ENCODE measurements at places on chromosomes 3 and 15.

GRCh38 chr15:96171853-96172296, 158.6 kb upstream of the NR2F2 start:
- DNase-seq, result no peak

DNA sequence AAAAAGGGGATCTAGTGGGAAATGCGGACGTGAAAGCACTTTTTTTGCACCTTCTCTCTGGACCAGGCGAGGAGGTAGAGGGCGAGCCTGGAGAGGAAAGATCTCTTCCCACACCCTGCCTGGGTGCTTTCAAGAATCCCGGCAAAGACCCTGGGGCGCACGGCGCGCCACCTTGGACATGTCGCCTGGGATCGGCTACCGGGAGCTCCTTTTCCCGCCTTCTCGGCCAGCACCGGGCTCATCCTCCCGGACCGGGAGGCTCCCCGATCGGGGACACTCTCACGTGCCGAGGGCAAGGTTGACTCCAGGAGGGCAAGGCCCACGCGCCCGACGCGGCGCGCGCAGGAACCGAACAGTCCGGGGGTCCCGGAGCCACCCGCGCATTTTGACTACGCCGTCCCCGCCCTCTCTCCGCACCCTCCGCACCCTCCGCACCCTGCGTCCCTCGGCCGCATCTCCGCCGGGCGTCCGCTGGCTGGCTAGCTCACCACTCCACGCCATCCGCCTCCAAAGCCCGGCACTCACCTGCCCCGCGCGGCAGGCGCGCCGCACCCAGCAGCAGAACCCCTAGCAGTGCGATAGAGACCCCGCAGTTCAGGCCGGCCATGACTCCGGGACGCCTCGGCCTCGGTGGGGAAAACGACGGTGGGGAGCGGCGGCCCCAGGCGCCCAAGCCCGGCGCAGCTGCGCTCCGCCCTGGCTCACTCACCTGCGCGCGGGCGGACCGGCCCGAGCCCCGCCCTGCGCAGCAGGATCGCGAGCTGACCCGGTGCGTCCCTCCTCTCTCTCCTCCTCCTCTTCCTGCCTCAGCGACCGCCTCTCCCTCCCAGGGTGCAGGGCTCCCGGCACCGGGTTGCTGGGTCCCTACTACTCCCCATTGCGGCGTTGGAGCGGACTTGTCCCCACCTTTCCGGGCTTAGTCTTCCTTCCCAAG, at the start of gene CDCP1:
Gene CDCP1, minus strand, starts transcription at position 698 of the 934 bp plus-strand sequence. Its CDS starts 91 bp downstream, at position 607.
- no peak for DNase-seq

- no peak for DNase-seq
Observed at GRCh38 chr3:175193815-175194518, 334.8 kb downstream of the NAALADL2 start.

GRCh38 chr15:63329567-63330350, 51.9 kb downstream of the CA12 start:
- no peak for DNase-seq

- DNase-seq, result no peak
Observed at GRCh38 chr3:121545049-121545573, 677 bp downstream of the POLQ start.

GRCh38 chr3:126867863-126868200, 115.1 kb upstream of the PLXNA1 start:
- no peak for DNase-seq

GRCh38 chr3:50267280-50267913, 1.6 kb upstream of the SEMA3B start:
- DNase-seq, result peak; percentile 88

DNA sequence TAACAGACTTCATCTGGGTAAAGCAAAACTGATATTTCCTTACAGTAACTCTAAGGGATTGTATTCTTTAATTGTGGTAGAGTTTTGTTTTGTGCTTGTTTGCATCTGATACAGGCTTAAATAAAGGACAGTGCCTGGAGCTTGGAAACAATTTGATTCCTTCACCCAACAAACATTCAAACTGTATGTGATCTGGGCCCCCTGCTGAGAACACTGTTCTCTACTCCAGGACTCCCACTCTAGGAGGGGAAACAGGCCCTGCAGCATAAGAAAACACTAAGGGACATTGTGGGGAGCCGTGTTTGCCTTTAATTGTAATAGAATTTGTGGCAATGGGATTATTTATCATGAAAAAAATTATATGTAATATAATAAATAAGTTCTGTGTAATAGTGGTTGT, 56.9 kb downstream of the CTDSPL start:
- no peak for DNase-seq

DNA sequence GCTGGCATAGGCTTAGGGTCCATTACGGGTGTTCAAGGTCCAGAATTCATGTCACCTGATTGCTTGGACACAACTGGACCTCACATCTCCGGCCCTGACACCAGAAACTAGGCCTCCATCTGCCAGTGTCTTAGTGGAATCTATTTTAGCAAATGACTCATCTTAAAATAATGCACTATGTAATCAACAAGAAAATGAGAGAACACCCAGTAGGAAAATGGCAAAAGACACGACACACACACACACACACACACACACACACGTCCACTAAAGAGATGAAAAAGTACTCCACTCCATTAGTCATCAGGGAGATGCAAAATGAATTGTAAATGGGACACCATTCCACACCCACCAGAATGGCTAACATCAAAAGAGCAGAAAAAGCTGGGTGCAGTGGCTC, 11.2 kb downstream of the APBA2 start:
- no peak for DNase-seq

DNA sequence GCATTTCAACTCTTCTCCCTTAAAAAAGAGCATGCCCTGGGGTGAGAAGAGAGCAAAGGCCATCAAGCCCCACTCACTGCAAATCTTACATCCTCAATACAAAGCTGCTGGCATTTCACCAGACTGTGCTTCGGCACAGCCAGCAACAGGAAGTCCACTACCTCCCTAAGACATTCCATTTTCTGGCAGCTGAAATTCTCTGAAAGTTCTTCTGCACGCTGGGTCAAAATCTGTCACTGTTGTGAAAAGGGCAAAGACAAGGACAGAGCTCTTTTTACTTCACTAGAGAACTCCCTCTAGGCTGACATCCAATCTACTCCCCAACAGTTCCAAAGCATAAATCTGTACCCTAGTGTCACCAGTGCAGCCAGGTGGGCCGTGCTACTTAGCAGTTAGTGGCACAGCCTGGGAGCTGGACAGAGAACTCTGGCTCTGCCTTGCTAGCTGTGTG, 6.3 kb downstream of the MTMR10 start:
- DNase-seq, result no peak

Measured in tibial artery (tissue), 4 donors.